Upper lobe of right lung (tissue), 1 donor: ENCODE measurements at places on chromosomes 12 and 14.
A peak's percentile ranks its signal among the peaks of the same experiment; 100 is the strongest.

GRCh38 chr12:106452309-106452708, 94.8 kb downstream of the POLR3B start:
- H3K4me3 ChIP-seq: no peak overlapping the region
- peaks cover 6% of the 10 kb centered on the region for H3K36me3 ChIP-seq
- H3K27ac ChIP-seq: no peak overlapping the region
- H3K27me3 ChIP-seq: no peaks in the 10 kb centered on the region
- DNase-seq: no peak

GRCh38 chr14:87994974-87995373, 2.0 kb upstream of the GALC start:
- H3K27ac ChIP-seq: peak overlapping the region; percentile 73
- no peaks in the 10 kb centered on the region for H3K36me3 ChIP-seq
- no peaks in the 10 kb centered on the region for H3K27me3 ChIP-seq
- no peak for DNase-seq
- no peak overlapping the region for H3K4me3 ChIP-seq
- H3K4me1 ChIP-seq: peaks cover 13% of the 10 kb centered on the region

DNA sequence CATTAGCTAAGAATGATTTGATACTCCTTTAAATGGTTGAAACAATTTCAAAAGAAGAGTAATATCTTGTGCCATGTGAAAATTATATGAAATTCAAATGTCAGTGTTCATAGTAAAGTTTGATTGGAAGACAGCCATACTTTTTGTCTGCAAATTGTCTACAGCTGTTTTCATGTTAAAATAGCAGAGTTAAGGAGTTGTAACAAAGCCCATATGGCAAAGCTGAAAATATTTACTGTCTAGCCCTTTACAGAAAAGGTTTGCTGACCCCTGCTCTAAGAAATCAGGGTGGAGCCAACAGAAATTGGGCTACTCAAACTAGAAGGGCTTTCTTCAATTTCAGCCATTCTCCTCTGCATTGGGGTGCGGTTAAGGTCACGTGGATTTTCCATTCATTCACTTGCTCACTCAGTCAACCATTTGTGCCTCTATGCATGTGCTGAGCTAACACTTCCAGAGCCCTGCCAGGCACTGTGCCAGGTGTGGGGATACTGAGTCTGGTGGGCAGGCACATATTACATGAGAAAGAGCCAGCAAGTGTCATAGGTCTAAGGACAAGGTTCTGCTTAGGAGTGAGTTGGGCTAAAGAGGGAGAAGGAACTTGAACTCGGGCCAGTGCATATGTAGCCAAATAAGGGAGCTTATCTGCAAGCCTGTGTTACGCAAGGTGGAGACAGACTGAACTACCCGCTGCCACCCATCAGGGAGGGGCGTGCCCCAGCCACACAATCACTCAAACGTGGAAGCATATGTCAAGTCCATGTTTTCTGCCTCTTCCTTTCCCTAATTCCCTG, 139.8 kb upstream of the NOS1 start:
- H3K4me3 ChIP-seq: no peak overlapping the region
- H3K27me3 ChIP-seq: no peaks in the 10 kb centered on the region
- H3K36me3 ChIP-seq: no peaks in the 10 kb centered on the region
- H3K27ac ChIP-seq: no peak overlapping the region
- peak; percentile 78 for DNase-seq
- no peaks in the 10 kb centered on the region for H3K4me1 ChIP-seq

GRCh38 chr14:95493503-95493902, 22.9 kb downstream of the SYNE3 start:
- H3K27me3 ChIP-seq: no peaks in the 10 kb centered on the region
- H3K27ac ChIP-seq: no peak overlapping the region
- H3K36me3 ChIP-seq: no peaks in the 10 kb centered on the region

GRCh38 chr12:21528953-21529352, 2.9 kb downstream of the SPX start:
- no peak for DNase-seq
- no peak overlapping the region for H3K4me3 ChIP-seq
- no peaks in the 10 kb centered on the region for H3K36me3 ChIP-seq
- H3K27me3 ChIP-seq: no peaks in the 10 kb centered on the region
- no peaks in the 10 kb centered on the region for H3K4me1 ChIP-seq
- H3K27ac ChIP-seq: no peak overlapping the region

GRCh38 chr14:33070475-33070874, 131.8 kb downstream of the NPAS3 start:
- H3K4me1 ChIP-seq: no peaks in the 10 kb centered on the region
- H3K27ac ChIP-seq: no peak overlapping the region
- no peak for DNase-seq
- no peak overlapping the region for H3K4me3 ChIP-seq

- H3K4me1 ChIP-seq: peaks cover 23% of the 10 kb centered on the region
- DNase-seq: no peak
- peaks cover 6% of the 10 kb centered on the region for H3K36me3 ChIP-seq
- no peak overlapping the region for H3K27ac ChIP-seq
- no peak overlapping the region for H3K4me3 ChIP-seq
These were observed 35.8 kb downstream of the NUMB start for GRCh38 chr14:73422515-73422914.

GRCh38 chr12:76199808-76200207, 115.3 kb upstream of the NAP1L1 start:
- DNase-seq: no peak
- no peaks in the 10 kb centered on the region for H3K4me1 ChIP-seq
- no peaks in the 10 kb centered on the region for H3K36me3 ChIP-seq
- no peaks in the 10 kb centered on the region for H3K27me3 ChIP-seq

DNA sequence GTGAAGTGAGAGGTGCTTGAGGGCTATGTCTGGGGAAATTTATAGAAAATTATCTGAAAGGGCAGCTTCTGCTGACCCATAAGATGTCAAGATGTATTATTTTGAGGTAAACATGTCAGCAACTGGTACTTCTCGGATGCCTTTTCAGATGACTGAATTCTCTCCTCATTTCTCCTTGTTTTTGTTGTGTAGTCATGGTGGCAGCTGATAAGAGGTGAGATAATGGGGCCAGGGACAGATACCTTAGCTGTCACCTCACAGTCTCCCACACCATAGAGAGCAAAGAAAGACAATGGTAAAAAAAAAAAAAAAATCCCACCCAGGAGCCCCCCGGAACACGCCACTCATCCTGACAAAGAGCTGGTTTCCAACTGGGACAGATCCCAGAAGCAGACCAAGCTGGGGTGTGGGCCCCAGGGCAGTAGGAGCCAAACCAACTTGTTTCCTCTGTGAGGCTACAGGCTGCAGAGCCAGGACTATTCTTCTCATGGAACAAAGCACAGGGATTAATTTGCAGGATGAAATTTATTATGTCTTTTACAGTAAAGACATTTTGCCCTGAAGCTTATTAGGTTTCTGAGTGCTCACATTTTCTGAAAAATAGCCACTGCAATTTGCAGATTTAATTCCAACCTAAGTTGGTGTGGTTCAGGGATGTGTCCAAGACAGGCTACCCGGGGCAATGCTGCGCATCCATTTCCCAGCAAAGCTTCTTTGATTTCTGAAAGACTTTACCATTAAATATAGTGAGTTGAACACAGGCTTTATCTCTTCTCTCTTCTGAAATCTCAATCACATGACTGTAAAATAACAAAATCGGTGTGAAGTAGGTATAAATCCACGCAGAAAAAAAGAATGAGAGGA, 52.2 kb downstream of the NDUFA12 start:
- H3K27me3 ChIP-seq: no peaks in the 10 kb centered on the region
- no peak for DNase-seq
- no peak overlapping the region for H3K27ac ChIP-seq
- H3K36me3 ChIP-seq: no peaks in the 10 kb centered on the region
- H3K4me3 ChIP-seq: no peak overlapping the region
- H3K4me1 ChIP-seq: no peaks in the 10 kb centered on the region

GRCh38 chr12:115824936-115825602, 452.4 kb downstream of the MED13L start:
- no peaks in the 10 kb centered on the region for H3K4me1 ChIP-seq
- H3K4me3 ChIP-seq: no peak overlapping the region
- H3K27me3 ChIP-seq: peaks cover 5% of the 10 kb centered on the region
- no peaks in the 10 kb centered on the region for H3K36me3 ChIP-seq

DNA sequence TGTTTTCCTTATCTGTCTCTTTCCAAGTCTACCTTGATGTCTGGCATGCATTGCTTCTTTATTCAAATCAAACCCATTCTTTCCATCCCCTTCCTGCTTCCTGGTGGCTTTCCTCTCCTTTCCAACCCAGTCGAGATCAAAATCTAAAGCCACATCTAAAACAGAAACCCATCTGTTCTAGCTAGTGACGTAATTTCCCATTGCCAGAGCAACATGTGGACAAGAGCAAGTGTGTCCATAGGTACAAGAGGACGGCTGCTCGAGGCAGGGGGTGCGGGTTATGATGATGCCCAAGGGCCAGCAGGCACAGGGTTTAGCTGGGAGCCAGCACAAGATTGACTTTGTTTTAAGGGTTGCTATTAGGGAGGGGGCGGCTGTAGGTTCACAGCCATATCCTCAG, 7.0 kb downstream of the KRT80 start:
- H3K27me3 ChIP-seq: no peaks in the 10 kb centered on the region
- no peak overlapping the region for H3K27ac ChIP-seq

DNA sequence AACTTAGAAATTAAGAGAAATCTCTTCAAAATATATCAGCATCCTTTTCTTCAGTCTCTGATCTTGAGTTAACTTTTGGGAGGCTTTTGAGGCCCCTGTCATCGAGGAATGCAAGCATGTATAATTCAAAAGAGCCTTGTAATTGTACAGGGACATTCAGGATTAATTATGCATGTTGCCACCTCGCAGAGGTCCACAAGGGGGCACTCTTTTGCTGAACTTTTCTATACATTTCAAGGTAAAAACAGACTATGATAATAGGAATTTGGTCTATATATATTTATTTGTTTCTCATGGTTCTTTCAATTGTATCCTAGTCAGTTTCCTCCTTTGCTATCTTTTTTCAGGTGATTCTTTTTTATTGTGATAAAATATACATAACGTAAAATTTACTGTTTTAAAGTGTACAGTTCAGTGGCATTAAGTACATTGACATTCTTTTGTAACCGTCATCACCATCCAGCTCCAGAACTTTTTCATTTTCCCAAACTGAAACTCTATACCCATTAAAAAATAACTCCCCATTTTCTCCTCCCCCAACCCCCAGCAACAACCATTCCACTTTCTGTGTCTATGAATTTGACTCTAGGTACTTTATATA, 47.0 kb upstream of the SLC2A13 start:
- no peaks in the 10 kb centered on the region for H3K27me3 ChIP-seq
- no peaks in the 10 kb centered on the region for H3K4me1 ChIP-seq
- no peak for DNase-seq
- H3K4me3 ChIP-seq: no peak overlapping the region
- no peak overlapping the region for H3K27ac ChIP-seq
- H3K36me3 ChIP-seq: no peaks in the 10 kb centered on the region

DNA sequence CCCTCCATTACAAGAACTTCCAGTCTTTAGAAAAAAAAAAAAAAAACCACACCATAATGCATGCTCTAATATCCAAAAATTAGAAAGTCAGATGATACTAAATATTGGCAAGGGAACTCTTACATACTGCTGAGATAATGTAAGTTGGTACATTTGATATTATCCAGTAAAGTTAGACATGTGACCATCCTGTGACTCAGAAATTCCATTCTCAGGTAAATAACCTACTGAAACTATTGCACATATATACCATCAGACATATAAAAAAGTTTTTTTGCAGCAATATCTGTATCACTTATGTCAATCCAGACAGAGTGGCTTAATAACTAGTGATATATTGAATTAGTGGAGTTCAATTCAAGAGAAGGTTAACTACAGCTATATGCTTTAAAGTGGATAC, 63.5 kb downstream of the KITLG start:
- H3K36me3 ChIP-seq: peaks cover 20% of the 10 kb centered on the region
- H3K4me3 ChIP-seq: no peak overlapping the region
- H3K27me3 ChIP-seq: no peaks in the 10 kb centered on the region
- no peak for DNase-seq
- no peak overlapping the region for H3K27ac ChIP-seq
- peaks cover 24% of the 10 kb centered on the region for H3K4me1 ChIP-seq

DNA sequence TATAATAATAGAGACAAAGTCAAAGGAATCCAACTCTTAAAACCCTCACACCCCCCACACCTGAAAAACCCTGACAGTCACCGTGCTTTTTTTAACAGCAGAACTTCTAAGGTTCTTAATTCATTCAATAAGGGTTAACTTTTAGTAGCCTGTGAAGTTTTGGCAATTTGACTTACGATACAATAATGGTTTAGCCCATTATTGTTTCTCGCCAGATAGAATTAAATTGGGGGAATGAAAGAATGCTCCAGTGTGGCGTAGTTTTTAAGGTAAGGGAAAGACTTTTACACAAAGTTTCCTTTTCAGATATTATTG, 604 bp upstream of the MAGOHB start:
- peaks cover 18% of the 10 kb centered on the region for H3K4me1 ChIP-seq
- H3K36me3 ChIP-seq: peaks cover 13% of the 10 kb centered on the region
- no peak for DNase-seq
- H3K27ac ChIP-seq: peak overlapping the region; percentile 83
- peak overlapping the region; percentile 62 for H3K4me3 ChIP-seq
- H3K27me3 ChIP-seq: no peaks in the 10 kb centered on the region

DNA sequence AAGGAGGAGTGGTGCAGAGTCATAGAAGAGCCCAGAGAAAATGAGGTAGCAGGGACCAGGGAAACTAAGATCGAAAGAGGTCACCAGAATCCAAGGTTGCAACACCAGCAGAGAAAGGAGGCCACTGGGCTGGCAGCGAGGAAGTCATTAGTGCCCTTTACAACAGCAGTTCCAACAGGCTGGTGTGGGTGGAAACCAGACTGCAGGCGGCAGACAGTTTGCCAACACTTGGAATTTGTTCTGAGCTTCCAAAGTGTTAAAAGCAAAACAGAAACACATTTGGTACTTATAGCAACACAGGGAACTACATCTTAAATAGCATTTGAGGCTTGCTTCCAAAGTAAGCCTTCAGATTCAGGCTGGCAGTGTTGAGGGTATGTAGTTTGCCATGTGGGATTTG, 95.2 kb upstream of the PWP1 start:
- no peaks in the 10 kb centered on the region for H3K4me1 ChIP-seq
- no peak overlapping the region for H3K27ac ChIP-seq
- no peaks in the 10 kb centered on the region for H3K27me3 ChIP-seq
- no peak for DNase-seq

DNA sequence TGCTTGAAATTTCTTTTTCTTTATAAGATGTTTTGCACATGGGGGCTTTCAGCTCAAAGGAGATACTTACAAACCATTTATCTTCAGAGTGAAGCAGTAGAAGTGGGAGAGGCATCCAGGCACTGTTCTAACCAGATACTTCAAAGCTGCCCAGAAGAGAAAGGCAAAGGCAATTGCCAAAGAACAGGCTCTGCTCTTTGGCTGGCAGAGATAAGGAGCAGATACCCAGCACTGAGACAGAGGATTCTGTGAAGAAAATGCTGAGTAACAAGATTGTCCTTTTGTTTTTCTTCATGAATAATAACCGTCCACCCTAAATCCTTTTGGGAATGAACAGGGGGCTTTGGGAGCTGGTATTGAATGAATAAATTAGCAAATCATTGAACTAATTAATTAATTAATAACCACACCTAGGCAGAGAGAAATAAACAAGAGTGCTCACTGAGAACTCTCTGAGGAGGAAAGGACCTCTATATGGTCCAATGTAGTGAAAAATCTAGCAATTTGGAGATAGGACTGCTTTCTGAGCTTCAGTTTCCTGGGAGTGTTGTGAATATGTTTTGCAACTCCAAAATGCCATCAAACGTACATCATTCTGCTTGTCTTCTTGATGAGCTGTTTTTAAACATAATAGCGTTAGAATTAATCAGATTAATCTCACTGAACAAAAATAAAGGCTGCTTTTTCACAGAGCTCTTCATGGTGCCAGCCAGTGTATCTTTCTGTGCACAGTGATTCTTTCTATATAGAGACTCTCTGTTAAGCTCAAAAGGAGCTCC, 192.8 kb upstream of the AMIGO2 start:
- no peaks in the 10 kb centered on the region for H3K27me3 ChIP-seq
- DNase-seq: no peak
- no peak overlapping the region for H3K27ac ChIP-seq
- no peaks in the 10 kb centered on the region for H3K36me3 ChIP-seq
- H3K4me3 ChIP-seq: no peak overlapping the region
- peaks cover 22% of the 10 kb centered on the region for H3K4me1 ChIP-seq
